Body of pancreas (tissue), 4 donors: ENCODE measurements at places on chromosomes 5 and 9. TPM values are rescaled to one million over a fixed set of nuclear protein-coding genes. Genes with fewer than 3 reads are reported as not detected.

- no peak for DNase-seq
Observed at GRCh38 chr9:136328622-136329041, 1.3 kb downstream of the GPSM1 start.

DNA sequence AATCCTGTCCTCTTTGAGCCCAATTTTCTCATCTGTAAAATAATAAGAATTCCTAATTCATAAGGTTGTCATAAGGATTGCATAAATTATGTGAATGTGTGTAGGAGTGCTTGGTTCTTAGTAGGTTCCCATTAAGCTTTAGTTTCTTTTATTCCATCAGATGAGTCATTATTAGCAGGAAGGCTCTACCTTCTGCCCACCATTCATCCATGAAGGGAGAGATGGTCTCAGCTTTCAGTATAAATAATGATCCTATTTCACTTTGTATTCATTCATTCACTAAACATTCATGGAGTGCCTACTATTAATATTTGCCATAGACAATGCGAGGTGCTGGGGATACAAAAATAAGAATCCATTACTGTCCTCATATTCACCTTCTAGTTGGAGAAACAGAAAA lies 3.0 kb downstream of the CMYA5 start:
- DNase-seq, result no peak

GRCh38 chr5:71658916-71659662 lies 60.0 kb upstream of the CARTPT start:
- DNase-seq, result no peak

DNA sequence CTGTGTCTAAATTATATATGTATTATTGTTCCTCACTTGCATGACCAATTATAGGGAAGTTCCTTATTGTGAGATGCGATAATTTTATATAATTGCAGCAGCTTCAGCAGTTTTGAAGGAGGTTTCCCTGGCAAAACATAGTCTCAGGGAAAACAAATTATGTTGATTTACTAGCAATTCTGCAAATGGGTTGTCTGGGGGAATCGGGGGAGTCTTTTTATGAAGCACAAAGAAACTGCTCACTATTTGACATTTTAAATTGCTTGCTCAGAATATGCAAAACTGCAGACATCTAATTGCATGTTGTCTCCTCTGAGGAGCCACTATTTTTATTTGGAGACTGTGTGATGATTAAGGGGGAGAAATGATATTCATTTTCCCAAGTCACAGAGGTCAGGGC lies 361.6 kb downstream of the YTHDC2 start:
- DNase-seq, result no peak

DNA sequence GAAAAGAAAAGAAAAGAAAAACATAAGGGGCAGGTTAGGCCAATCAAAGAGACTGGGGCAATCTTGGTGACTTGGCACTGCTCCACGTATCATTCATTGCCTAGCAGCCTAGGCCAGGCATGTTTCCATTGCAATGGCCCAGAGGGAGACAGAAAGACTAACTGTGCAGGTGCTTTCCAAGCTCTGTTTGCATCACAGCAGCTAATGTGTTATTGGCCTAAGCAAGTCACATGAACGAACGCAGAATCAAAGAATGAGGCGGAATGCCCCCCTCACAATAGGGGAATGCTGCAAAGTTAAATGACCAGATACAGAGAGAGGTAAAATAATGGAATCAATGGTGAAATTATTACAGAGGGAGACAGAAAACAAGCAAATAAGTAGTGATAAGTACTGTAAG lies 11.1 kb upstream of the VPS13A start:
- DNase-seq, result no peak

GRCh38 chr5:1420211-1421195 lies 24.7 kb downstream of the SLC6A3 start:
- peak; percentile 4 for DNase-seq

- no peak for DNase-seq
Observed at GRCh38 chr9:106731910-106732309, 131.1 kb upstream of the ZNF462 start.

DNA sequence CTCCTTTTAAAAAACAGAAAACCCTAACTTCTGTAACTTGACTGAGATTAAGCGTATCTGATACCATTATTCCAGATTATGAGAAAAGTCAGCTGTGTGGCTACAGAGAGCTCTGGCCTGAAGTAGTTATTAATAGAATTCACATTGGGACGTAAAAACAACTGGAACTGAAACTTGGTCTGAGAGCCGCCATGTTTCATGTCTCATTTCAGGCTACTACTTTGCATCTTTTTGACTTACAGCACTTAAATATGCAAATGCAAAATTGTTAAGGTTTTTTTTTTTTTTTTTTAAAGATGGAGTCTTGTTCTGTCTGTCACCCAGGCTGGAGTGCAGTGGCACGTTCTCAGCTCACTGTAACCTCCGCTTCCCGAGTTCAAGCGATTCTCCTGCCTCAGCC lies 25.2 kb downstream of the MAP3K1 start:
- DNase-seq, result no peak

GRCh38 chr5:178121391-178122276 lies 8.3 kb downstream of the N4BP3 start:
- no peak for DNase-seq

- no peak for DNase-seq
Observed at GRCh38 chr5:6483880-6484382, 35.3 kb downstream of the UBE2QL1 start.

- DNase-seq, result no peak
Observed at GRCh38 chr5:125160787-125161502, 414.5 kb upstream of the ZNF608 start.

GRCh38 chr5:152523964-152524363 lies 118.9 kb upstream of the NMUR2 start:
- DNase-seq, result no peak

GRCh38 chr9:134559013-134559412 lies 82.6 kb upstream of the COL5A1 start:
- DNase-seq, result no peak

GRCh38 chr9:86052556-86053468 lies 46.5 kb downstream of the GOLM1 start:
- no peak for DNase-seq

DNA sequence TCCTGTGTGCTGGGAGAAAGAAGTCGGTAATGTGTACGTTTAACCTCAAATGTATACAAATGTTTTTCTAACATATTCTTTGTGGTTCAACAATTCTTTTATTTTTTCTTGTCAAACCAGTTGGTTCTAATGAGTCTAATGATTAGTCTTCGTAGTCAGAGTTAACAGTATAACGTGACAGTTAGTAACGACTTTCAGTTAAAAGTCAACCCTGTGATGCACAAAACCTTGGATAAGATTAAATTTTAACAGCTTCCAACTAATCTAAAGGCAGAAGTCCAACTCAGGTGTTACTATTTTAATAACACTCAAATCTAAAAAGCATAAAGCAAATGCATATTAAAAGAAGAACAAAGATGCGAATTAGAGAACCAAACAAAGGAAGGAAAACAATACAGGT lies 47.0 kb downstream of the SEMA6A start:
- DNase-seq, result no peak

GRCh38 chr5:30001826-30002225 lies 1191.7 kb upstream of the CDH6 start:
- no peak for DNase-seq

DNA sequence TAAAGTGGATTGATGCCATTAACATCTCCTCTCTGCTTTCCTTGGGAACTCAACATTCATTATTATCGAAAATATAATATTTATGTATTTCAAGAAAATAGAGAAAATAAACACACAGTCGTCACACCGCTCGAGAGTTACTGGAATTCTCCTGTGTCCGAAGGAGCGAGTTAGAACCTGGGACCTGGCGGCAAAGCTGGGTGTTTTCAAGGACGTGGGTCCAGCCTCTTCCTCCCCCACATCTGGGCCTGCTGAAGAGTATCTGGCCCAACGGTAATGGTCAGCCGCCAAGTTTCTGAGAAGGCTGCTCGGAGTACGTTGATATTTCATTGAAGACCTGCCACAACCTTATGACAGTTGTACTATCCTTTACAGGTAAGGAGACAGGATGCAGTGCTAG lies 47.9 kb downstream of the IRX2 start:
- DNase-seq, result no peak

DNA sequence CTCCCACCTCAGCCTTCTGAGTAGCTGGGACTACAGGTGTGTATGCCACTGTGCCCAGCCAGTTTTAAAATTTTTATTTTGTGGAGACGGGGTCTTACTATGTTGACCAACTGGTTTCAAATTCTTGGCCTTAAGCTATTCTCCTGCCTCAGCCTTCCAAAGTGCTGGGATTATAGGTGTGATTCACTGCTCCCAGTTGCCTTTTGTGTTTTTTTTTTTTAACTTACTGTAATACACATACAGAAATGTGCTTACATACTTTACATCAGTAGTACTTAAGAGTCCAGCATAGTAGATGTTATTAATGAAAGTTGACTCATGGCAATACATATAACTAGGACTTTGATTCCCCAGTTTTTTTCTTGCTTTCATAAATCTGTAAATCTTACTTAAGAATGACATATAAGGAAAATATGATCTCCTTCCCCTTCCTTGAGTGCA lies 4.7 kb downstream of the MAN2A1 start:
- no peak for DNase-seq

DNA sequence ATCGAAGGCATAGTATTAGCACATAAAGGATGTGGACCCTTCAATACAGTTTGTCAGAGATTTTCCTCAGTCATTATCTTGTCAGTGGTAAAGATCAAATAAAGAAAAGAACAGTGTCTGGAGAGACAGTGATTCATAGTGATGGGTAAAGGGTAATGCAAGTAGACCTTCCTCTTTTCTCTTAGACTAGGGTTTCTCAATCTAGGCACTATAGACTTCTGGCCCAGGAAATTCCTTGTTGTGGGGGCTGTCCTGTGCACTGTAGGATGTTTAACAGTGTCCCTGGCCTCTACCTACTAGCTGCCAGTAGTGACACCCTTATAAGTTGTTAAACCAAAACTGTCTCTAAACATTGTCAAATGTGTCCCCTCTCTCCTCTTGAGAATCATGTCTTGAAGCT lies 6.9 kb downstream of the CAMK4 start:
- no peak for DNase-seq

DNA sequence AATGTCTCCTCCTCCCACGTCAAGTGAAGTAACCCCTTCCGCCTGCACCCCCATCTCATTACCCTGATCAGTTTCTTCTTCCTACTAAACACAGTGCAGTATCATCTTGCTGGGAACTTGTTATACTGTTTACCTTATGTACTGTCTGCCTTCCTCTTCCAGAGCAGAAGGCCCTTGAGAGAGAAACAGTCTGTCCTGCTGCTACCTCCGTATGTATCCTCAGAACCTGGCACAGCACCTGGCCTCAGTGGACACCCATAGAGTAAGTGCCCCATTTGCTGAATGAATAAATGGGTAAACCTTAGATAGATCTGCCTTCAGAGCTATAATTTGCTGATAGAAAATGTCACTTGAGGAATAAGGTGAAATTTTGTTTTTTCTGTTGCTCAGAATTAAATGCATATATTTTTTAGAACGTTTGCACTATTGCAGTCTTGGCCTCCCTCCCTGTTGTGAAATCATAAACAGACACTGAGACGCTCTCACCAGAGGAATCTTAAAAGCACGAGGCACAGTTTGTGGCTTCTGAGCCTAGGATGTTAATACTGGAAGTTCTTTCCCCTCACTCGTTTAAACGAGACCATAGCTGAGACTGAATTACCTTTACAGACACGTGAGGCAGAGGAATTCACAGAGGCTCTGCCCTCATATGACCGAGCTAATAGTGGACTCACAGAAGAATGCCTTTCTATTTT lies 223.1 kb upstream of the DAP start:
- no peak for DNase-seq

DNA sequence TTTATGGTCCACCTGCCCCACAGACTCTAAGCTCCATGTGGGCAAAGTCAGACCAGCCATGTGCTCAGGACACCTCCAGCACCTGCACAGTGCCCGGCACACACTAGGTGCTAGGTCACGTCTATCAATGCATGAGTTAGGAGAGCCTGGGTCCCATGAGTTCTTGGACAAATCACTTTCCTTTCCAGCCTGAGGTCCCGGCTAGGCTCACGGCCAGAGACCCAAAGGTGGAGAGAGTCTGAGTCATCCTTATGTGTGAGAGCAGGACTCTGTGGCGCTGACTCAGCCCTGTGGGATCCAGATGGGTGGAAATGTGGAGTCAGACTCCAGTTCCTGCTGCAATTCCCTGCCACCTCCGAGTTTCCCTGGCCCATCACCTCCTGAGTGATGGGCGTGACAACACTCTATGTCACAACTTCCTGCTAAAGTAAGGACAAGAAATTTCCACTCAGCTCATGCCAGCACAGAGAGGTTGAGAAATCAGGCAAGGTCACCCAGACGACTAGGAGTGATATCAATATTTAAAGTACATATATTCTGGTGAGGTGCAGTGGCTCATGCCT lies 2.5 kb upstream of the ST6GALNAC4 start:
- DNase-seq, result peak; percentile 77

DNA sequence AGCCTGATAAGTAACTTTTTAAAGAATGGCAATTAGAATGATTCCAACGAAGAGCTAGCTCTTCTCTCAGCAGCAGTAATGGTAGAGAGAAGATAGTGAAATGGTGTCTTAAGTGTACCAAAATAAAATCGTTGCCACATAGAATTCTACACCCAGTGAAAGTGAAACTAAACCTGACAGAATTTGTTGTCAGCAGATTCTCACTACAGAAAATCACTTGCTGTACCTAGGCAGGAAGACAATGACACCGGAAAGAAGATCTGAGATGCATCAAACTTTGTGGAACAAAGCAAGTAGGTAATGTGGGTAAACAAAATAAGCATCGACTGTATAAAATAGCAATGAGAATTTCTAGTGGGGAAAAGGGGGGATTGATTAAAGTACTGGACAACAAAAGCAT lies 20.7 kb upstream of the EBF1 start:
- DNase-seq, result no peak

- DNase-seq, result peak; percentile 71
Observed at GRCh38 chr9:89623925-89624420, 19.2 kb downstream of the GADD45G start.

GRCh38 chr9:7388755-7389154 lies 410.8 kb downstream of the DMAC1 start:
- no peak for DNase-seq

DNA sequence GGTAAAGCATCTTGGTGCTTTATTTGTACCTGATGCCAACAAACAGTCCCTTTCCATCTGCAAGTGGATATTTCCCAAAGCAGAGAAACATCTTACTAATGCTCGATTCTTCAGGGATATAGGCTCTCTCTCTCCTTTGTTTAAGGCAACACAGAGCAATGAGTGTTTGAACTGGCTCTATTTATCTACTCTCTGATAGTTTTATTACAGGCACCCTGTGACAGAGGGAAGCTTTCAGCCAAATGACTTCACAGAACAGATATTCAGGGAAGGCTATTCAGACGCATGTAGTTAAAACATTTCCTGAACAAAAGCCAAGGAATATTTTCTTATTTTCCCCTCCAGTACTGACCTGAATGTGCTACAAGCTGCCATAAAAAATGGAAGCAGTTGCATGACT lies 141.8 kb downstream of the YIPF5 start:
- no peak for DNase-seq

Gene SLC6A18
- total RNA-seq, result not detected

Gene ZCCHC9
- 10.5 TPM for total RNA-seq

Gene ARRDC3
- total RNA-seq, result 8.6 TPM

Gene SPINK7
- not detected for total RNA-seq

Gene NEUROG1
- not detected for total RNA-seq

Gene TLR4
- total RNA-seq, result 7.6 TPM

Gene ACTBL2
- total RNA-seq, result not detected

Gene PCDHGC4
- 2.0 TPM for total RNA-seq

Gene TMCO6
- total RNA-seq, result 14.5 TPM

Gene FGF18
- not detected for total RNA-seq

Gene TMOD1
- 16.1 TPM for total RNA-seq

Gene CAMK2A
- total RNA-seq, result 0.26 TPM

Gene ARHGAP26
- 12.5 TPM for total RNA-seq

Gene PDE8B
- 8.3 TPM for total RNA-seq
